ENCODE measurements at places on chromosomes 2 and 18.

DNA sequence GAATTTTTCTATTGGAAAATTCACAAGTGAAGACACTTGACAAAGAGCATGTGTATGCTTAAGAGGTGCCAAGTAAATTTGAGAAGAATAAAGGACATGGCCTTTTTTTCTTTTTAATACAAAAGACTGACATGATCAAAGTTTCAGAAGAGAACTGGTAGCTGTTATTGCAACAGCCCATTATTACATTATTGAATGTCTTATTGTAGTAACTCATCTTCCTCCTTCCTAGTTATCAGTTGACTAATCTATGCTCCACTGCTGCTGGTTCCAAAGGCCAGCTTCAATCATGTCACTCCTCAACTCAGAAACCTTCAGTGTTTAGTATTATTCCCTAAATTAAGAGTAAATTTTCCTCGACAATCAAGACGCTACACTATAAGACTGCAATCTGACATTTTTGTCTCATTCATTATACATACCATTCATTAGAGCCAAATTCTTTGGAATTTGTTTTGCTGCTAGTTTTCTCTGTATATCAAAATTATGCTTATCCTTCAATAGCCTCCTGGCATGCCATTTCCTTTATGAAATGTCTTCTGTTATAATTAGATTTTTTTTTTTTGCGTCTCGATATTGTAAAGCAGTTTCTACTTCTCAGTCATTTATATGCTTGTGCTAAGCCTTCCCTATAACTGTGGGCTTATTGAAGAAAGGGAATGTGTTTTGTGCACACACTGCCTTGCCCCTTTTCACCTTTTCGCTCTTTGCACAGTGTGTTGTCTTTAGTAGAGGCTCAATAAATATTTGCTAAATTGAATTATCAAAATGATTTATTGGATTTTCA is 27.9 kb downstream of the ITGA4 start:
- no peak for DNase-seq

GRCh38 chr2:179536185-179536584 is 271.6 kb upstream of the SESTD1 start:
- no peak for DNase-seq

DNA sequence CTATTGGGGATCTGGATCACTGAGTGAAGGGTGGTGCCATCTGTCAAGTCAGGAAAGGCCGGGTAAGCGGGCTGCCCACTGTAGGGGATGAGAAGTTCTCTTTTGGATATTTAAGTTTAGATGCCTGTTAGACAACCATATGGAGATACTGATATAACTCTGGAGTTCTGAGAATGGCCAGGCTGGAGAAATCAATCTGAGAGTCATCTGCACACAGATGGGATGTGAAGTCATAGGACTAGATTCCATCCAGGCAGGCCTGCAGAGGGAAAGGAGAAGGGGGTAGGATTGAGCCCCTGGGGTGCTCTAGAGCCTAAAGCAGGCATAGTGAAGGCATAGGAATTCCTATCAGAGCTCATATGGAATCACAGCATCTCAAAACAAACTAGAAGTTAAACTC is 30.1 kb downstream of the SPRED2 start:
- no peak for DNase-seq

DNA sequence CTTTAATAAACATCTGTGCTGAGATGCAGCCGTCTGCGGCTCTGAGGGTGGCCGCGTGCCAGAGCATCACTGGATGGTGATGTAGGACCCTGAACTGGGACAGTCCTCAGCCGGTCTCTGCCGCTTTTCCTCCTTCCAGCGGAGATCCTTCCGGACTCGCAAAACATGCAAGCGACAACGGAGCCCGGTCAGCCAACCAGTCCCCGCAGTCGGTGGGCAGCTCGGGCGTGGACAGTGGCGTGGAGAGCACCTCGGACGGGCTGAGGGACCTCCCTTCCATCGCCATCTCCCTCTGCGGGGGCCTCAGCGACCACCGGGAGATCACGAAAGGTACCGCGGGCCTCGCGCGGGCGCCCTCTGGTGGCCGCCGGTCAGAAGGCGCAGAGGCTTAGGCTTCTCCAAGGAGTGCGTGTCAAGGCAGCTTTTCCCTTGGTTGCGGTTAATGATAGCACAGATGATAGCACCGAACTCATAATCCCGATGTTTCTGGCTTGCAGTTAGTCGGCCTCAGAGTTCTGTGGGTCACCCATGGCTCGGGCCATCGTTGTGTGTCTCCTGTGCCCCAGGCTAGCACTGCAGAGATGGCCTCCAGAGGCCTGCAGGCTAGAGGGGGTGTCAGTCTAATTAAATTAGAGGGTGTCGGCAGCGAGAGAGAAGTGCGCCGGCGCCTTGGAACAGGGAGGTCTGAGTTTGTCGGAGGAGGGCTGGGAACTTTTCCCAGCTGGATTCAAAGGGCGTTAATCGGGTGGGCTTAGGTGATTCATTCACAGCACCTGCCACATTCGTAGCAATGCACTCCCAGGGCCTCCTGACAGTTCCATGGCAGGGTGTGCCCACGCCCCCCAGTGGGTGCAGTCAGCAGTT is 38.5 kb downstream of the LPIN1 start:
- DNase-seq: peak; percentile 63

DNA sequence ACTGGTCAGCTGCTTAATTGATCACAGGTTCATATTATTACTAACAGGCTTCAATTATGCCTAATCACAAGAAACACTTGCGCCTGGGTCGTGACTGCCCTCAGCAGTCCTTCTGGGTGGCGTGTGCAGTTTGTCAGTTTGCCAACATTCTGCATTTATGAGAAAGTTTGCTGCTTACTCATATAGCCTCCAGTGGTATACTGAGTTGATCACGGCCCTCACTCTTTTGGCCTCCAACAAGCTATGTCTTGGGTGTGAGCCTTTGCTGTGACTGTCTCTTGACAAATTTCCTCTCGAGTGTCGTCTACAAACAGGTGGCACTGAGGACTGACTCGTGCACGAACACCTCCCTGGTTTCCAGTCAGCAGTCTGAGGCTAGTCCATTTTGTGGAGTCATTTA is 27.3 kb downstream of the DCDC2C start:
- no peak for DNase-seq

DNA sequence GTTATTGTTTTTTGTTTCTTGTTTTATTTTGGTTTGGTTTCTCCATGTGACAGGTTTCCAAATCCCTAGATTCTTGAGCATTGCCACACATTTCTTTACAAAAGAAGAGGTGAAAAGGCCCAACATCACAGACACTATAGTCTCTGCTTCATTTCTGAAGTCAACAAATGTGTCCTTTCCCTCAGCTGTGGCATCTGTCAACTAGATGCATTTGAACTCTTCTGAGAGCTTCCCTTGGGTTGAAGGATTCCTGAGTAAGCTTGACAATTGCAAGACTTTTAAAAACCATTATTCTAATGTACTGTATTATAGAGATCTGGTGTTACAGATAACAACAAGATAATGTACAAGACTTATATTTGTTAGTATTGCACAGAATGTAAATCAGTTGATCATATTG is 703.3 kb upstream of the PKDCC start:
- DNase-seq: no peak

DNA sequence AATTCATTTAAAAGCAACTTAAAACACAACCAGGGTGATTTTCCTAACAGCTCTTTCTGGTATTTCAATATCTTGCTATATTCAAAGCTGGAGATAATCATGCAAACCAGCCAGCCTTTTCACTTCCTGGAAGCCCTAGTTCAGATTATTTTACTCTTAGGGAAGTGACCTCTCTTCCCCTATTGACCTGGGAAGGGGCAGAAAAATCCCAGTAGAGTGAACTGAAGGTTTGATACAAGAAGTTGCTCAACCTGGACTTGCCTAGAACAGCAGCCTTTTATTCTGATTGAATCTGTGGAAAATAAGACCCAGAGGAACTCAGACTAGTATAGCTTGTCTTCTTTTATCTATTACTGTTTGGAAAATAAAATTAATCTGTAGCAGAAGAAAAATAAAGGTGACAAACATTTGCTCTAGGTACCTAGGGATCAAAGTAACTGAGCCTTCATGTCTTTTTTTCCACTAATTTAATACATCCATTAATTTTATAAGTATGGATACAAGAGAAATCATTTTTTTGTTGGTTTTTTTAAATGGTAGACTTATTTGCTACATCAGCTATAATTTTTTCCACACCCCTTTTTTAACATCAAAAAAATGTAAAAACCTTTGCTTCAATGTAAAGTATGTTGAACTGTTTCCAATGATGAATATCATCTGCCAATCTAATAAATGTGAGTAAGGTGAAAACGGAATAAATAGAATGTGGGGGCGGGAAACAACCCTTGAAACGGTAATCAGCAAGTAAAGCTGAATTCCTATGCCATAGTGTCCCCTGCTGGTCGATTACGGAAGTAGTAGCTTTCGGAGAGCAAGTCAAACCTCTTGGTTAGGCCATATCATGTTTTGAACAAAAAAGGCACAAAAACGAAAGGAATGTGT is 629.9 kb downstream of the NRXN1 start:
- DNase-seq: peak; percentile 71

- DNase-seq: no peak
Measured at GRCh38 chr2:66930339-66931220, 466.6 kb upstream of the ETAA1 start.

DNA sequence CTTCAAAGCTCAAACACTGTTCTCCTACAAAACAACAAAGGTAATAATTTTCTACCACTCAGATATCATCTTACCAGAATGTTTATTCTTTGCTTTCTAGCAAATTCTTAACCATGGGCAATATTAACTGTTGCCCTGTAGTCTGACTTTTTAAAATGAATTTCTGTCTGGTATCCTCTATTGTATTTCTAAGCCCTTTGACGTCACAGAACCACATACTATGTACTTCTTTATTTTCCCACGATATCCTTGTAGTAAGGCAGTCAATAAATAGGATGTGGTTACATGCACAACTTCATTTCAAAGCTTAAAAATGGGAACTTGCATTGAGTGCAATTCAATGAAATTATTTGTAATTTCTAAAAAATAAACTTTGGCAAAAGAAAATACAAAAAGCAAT is 58.7 kb downstream of the THADA start:
- DNase-seq: peak; percentile 64

GRCh38 chr2:189362283-189362682 is 79.0 kb upstream of the WDR75 start:
- no peak for DNase-seq

GRCh38 chr2:19021100-19021476 is 337.3 kb downstream of the OSR1 start:
- no peak for DNase-seq

DNA sequence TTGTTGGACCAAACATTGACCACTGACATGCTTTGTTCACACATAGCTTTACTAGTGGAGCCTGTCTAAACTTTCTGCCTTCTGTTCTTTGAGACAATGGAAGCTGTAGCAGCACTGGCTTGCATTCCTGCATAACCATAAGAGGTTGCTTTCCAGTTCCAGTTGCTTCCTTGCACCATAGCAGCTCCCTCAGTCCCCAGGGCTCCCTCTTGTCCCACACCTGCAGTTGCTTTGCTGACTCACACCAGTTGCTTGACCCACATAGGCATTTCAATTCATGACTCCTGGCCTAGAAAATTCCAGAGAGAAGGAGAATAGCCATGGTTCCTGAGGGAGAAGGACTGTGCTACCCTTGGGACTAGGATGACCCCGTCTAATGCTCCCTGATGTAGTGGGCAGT is 20.9 kb downstream of the SGPP2 start:
- no peak for DNase-seq

- DNase-seq: no peak
Measured at GRCh38 chr2:12539776-12540562, 176.8 kb upstream of the TRIB2 start.

GRCh38 chr2:146214394-146214929 is 1630.4 kb upstream of the ACVR2A start:
- no peak for DNase-seq

DNA sequence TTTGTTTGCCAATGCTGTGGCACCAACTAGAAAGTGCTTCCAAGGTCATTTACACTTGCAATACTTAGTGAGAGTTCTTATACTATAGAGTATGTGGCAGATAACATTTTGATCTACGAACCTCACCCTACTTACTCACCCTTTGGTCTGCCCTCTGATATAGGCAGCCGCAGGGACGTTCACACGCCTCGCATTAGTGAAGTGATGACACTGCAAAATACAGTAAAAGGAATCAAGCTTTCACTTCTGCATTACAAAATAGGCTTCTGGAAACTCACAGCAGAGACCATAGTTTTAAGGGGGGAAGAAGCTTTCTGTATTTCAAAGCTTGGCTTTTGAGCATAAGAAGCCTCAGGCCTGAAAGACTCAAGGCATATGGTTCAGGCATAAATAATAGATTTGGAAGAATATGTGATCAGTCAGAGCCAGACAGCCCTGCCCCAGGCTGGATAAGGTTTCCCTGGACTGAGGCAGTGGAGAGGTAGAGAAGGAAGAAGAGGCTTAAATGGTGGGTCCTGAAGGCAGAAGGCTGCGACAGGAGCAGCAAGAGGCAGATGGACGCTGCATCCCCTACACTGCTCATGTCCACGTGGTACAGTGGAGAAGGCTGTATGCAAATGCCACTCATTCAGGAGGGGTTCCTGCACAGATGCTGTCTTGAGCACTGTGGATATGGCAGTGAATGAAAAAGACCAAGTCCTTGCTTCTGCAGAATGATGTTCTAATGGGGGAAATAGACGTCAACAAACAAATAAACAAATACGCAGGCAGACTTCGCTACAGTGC is 63.1 kb downstream of the FECH start:
- DNase-seq: peak; percentile 92

Data from hematopoietic multipotent progenitor cell treated with erythropoietin and hydrocortisone succinate and interleukin-3 and kit ligand, for 6 days (in vitro differentiated cells).